H1 (cell line): ENCODE measurements at places on chromosomes 1 and 21. TPM values are rescaled to one million over a fixed set of nuclear protein-coding genes. Genes with fewer than 3 reads are reported as not detected.
A peak's percentile ranks its signal among the peaks of the same experiment; 100 is the strongest.

DNA sequence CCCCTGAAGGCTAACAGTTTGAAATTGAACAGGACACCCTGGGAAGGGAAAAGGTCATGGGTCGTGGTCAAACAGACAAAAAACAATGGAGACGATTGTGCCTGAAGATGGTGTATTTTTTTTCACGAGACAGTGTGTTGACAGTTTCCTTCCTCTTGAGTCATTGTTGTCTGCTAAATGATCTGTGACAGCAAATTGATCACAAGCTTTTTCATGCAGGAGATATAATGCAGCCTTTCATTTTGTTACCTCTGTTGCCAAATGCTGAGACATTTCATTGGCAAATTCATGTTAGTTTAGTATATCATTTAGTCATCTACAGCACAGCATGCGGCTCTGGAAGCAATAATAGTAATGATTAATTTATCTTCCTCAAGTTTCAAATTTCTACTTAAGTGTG lies 27.7 kb downstream of the UBE2U start:
- DNase-seq, result no peak

DNA sequence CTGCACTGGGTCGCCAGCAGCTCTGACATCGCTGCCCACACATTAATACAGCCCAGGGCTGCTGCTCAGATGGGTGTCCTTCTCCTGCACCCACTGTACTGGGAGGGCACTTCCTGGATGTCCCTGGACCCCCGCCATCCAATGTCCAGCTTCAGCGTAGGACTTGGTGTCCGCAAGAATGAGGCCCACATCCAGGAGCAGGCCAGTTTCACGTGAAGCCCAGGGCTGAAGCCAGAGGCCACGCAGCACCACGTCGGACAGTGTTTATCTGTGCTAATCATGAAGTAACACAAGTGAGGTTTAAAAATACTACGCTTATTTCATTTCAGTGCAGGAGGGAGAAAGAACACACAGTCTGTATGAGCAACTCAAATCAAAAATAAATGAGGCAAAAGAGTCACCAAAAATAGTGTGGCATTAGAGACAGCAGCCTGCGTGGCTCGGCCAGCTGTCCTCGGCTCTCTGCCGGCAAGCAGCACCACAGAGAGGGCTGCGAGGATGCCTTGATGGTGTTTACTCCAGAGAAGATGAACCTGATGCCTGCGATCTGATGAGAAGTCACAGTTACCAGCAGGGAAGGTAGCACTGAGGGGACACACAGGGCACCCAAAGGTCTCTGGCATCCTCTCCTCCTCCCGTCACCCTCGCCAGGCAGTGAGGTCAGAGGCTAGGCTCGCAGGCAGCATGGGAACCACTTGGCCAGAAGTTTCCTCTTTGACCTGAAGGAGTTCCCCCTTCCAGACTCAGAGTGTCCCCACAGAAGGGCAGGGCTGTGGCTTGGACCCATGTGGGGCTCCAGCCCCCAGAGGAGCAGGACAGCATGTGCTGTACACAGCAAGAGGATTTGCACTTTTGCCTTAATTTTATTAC lies 22.1 kb upstream of the NPHP4 start:
- no peak for DNase-seq

Gene MAP10
- total RNA-seq, result 3.5 TPM in 2 replicates

DNA sequence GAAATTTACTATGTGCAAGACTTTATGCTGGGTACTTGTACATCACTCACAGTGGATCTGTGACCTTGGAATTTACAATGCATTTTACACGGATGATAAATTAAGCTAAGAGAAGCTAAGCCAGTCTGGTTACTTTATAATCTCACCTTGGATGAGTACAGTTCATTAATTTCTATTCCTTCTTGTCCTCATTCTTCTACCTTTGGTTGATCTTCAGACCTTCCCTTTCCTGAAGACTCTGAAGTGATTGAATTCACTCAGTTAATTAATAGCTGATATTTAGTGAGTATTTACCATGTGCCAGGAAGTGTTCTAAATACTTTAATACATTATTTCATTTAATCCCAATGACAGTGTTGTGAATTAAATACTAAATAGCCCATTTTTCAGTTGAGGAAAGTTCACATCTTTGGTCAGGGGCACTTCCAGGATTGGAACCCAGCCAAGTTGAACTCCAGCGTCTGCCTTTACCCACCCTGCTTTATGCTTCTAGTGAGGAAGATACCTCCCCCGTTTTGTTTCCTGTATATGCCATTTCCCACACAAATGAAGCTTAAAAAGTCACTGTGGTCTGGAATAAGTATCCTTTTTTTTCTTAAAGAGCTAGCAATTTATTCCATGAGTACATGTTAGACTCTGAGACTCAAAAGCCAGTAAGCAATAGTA lies 146.6 kb downstream of the TLR5 start:
- DNase-seq, result no peak

GRCh38 chr21:42159560-42160110 lies 59.3 kb upstream of the ABCG1 start:
- no peak for DNase-seq

DNA sequence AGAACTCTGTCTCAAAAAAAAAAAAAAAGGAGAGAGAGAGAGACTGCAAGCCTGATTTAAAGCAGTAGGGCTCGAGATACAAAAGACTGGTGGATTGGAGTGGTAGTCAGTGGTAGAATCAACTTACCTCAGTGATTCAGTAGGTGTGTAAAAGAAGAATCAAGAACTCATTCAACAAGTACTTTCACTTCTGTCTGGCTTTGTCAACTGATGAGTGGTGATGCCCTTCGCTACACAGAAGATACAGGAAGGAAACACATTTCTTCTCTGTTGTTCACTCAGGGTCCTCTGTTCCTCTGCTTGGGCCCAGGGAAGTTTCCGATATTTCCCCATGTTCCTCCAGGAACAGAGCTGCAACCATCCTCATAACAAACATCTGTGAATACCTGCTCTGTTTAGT lies 68.6 kb upstream of the COG2 start:
- DNase-seq, result no peak

Gene GPR25
- not detected in 2 replicates for total RNA-seq

Gene UMODL1
- not detected in 2 replicates for total RNA-seq

Gene LGR6
- total RNA-seq, result 0.50 and 1.1 TPM in 2 replicates

Gene AGMAT
- 5.7 and 5.8 TPM in 2 replicates for total RNA-seq

Gene SERINC2
- total RNA-seq, result 30.8 and 31.4 TPM in 2 replicates

Gene LRRC7
- 0.06 and 0.17 TPM in 2 replicates for total RNA-seq

DNA sequence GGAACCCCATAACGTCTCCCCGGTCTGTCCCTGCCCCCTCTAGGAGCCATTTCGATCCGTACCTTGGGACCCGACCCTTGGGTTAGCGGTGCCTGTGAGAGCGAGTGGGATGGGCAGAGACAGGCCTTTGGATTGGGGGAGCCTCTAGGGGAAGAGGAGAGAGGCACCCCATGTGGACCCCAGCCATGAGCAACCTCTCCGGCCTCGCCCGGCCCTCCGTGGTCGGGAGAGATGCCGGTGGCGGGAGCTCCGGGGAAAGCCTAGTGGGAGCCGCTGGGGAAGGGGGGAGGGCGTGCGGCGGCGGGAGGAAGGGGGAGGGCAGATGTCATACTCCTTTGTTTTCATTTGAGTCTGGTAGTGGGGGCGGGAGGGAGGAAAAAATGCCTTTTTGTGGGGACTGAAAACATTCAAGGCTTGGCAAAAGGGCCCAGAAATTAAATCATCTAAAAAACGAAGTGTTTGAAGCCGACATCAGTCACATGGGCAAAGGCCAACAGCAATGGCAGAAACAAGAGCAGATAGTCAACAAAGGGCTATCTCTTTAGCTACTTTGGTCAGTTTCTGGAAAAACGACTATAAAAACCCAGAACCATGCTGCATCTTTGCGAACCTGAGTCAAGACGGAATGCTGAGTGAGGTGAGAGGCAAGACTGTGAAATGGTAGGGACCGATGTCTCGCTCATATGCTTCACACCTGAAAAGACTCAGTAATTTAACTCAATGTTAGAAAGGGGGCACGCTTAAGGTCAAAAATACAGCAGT lies 758 bp downstream of the PTBP2 start:
- peak; percentile 81 for DNase-seq

Gene WNT3A
- 0.10 and 0.19 TPM in 2 replicates for total RNA-seq

GRCh38 chr1:177360791-177361190 lies 190.0 kb downstream of the BRINP2 start:
- no peak for DNase-seq

DNA sequence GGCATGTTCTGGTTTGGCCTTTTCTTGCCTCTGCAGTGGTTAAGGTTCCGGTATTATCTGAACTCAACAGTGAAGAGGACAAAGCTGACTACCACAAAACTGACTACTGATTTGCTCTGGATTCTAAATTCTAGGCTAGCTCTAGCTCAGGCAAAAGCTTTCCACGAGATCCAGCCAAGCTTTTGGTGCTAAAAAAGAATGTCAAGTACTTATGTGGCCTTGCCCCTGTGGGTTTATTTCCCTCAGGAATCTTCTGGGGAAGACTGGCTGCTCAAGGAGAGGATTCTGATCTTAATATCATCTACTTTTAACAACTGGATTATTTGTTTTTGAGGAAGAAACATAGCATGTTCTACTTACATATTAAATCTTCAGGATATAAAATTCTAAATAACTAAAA lies 26.1 kb upstream of the MTMR11 start:
- no peak for DNase-seq

Gene KRTAP25-1
- not detected in 2 replicates for total RNA-seq

DNA sequence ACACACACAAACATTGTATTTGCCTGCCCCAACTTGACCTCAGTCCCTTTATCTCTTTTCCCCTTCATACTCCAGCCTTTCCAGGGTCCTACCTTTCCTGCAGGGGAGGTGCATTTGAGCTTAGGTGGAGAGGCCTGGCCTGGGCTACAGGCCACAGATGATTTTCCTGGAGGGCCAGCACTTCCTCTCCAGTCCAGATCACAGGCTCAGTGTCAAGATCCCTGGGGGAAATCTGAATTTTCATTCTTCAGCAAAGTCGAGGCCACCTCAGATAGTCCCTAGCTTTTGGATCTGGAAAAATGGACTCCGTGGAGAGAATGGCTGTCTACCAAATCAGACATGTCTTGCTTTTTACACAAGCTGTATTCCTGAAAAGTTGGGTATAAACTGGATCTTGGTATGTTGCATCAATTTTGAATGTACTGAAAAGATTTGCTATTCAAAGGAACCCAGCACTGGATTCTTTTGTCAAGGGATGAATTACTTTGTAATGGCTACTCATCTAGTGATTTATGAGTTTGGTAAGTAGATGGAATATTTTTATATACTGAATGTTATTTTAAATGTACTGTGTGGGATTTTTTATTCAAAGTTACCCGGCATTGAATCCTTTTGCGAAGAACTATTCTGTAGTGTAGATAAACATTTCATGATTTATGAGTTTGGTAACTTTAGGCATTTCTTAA lies 78.7 kb downstream of the DDR2 start:
- DNase-seq, result no peak

Gene RHBDL2
- 0.84 and 1.2 TPM in 2 replicates for total RNA-seq

- DNase-seq, result no peak
Observed at GRCh38 chr1:27314169-27314568, 7.8 kb upstream of the TMEM222 start.

DNA sequence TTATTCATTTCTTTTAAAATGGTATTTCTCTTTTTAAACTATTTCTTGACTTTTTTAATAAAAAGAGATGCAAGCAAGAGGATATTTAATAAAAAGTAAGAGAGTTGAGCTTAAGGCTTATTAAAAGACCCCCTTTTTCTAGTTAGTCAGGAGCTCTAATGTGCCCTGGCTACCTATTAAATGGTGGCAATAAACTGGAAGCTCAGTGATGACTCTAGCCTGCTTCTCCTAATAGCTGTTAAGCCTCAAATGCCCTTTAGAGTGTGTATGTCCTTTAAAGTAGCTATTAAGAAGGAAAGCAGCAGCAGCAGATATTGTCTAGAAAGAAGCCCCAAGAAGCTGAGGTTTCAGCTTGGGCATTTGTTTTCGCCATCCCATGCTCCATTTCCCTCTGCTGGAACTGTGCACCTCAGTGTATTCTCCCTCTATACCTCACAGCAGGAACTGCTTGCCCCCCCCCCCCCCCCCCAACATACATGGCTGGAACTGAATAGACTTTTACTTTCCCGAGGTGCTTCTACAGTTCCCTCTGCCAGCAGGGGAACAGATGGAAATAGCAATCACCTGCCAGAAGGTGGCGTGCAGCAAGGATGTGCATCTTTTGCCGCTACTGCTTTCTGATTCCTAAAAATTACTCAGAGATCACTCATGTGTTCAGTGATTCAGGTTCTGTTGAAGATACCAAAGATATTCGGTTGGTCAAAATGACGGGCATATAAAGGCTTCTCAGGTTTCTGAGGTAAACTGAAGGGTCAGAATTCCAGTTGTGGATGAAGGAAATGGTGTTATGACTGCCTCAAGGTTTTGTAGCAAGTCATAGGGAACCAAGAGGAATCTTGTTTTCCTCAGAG lies 2.5 kb downstream of the RGS4 start:
- peak; percentile 63 for DNase-seq

- DNase-seq, result no peak
Observed at GRCh38 chr1:247131236-247131635, 27.1 kb upstream of the ZNF669 start.

GRCh38 chr1:97385536-97386277 lies 535.1 kb downstream of the DPYD start:
- DNase-seq, result no peak

Gene AMY1A
- total RNA-seq, result not detected in 2 replicates

DNA sequence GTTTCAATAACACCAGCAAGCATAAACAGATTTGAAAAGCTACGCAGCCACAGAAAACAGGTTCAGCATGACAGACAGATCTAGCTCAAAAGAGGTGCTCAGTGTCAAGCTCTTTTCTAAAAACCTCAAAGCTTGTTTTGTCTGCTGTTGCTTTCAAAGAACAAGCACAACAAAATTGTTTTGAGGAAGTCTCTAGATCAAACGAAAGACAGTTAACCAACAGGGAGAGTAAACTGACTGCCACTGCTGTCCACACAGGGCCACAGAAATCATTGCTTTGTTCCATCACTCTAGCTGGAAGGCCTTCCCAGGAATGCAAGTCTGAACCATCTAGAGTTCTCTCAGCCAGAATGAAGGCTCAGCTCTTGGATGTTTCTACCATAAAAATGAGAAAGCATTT lies 12.8 kb downstream of the APP start:
- DNase-seq, result no peak

DNA sequence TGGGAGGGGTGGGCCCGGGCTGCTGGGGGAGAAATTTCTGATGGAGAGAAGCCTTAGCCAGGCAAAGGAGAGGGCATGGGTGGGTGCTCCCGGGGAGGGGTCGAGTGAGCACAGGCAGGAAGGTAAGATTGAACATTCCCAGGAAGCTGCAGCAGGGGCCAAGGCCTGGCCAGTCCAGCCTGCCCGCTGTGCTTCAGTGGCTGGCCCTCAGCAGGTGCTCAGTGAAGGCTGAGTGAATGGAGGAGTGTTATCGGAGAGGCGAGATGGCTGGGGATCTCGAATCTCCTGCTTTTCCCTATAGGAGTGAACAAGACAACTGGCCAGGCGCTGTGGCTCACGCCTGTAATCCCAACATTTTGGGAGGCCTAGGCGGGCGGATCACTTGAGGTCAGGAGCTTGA lies 20.9 kb downstream of the SPSB1 start:
- DNase-seq, result no peak

Gene ST6GALNAC3
- 17.2 and 19.0 TPM in 2 replicates for total RNA-seq

GRCh38 chr1:89771991-89772560 lies 48.8 kb upstream of the LRRC8D start:
- no peak for DNase-seq
